AG04450 (cell line): ENCODE measurements at places on chromosomes 2 and 18.

DNA sequence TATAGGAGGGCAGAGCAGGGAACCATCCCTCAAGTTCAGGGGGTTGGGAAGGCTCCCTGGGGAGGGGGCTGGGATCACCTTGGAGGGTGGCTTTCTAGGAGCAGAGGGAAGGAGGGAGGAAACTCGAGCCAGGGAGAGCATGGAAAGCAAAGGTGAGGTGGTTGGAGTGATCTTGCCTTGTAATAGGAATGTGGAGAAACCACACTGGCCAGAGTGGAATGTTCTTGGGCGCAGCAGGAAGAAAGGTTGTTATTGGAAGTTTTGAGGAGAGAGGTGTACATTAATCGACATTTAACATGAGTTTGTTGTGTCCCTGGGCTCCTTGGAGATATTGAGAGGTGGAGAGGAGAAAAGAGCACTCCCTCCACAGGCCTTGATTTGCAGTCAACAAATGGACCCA, 272.2 kb downstream of the PRKCE start:
- no peak for DNase-seq

GRCh38 chr2:132667706-132668105, 2.3 kb downstream of the LYPD1 start:
- no peak for DNase-seq

- no peak for DNase-seq
These were observed 666.3 kb downstream of the TSN start for GRCh38 chr2:122421775-122422174.

DNA sequence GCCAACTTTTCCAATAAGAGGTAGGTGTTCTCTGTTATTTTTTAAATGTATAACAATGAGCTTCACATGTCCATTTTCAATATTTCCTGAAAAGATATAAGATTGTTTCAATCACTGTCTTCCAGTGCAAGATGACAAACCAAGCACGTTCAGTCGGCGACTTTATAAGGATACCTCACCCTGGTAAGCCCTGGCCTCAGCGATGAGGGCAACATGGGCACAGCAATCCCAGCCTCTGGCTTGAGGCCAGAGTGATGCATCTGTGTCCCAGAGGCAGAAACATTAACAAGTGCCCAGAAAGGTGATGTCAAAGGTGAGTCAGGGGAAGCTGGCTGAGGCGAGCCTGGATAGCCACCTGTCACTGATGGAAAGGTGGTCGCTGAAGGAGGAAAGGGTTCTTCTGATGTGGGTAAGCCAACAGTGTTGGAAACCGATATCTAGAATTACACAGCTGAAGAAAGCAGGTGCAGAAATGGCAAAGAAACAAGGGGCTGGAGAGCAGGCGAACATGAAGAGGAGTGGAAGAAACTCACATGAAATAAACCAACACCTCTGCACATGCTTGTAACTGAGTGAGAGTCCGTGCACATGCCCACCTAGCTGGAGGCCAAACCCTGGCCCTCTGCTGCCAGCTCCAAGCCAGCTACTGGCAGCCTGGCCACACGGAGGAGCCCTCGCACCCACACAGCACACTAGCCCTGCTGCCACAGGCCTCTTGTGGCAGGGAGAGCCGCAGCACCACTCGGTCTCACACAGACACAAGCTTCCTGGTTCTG, 65.5 kb downstream of the FBXO15 start:
- no peak for DNase-seq

- no peak for DNase-seq
These were observed 4.5 kb upstream of the GLI2 start for GRCh38 chr2:120731175-120731574.

GRCh38 chr2:162379719-162380580, 36.0 kb downstream of the GCA start:
- no peak for DNase-seq

- no peak for DNase-seq
These were observed 128.5 kb downstream of the MEIS1 start for GRCh38 chr2:66563473-66563872.

DNA sequence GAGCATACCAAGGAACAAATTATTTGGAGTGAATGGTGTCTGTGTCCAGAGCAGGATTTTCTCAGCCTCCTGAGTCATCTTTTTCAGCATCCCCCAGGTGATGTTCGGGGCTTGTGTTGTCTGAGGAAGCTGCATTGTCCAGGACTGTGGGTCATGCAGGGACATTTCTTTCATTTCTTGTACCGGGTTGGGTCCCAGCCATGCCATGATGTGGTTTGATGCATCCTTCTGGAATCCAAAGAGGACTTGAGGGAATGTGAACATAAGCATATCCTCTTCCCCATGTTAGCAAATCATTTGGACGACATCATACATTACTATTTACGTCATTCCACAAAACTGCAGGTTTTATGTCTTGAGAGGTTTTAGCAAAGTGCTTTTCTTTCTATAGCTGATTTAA, 797.8 kb downstream of the CCDC85A start:
- no peak for DNase-seq
